ENCODE measurements at places on chromosomes 5 and 9.

DNA sequence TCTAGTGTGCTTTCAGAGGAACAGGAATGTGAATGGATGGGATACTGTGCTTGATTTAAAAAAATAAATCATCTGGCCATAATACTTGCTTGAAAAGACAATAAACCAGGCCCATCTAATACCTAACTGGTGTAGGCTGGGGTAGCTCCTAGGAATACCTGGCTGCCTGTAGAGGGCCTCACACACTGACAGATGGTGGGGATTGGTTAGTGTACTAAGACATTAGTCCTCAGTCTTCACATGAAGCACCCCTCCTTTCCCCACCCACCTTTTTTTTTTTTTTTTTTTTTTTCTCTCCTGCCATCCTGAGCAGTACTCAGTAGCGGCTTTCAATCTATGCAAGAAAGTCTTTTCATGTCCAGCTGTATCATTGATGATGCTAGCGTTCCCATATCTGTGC lies 130.5 kb downstream of the ADGRV1 start:
- no peak for DNase-seq

DNA sequence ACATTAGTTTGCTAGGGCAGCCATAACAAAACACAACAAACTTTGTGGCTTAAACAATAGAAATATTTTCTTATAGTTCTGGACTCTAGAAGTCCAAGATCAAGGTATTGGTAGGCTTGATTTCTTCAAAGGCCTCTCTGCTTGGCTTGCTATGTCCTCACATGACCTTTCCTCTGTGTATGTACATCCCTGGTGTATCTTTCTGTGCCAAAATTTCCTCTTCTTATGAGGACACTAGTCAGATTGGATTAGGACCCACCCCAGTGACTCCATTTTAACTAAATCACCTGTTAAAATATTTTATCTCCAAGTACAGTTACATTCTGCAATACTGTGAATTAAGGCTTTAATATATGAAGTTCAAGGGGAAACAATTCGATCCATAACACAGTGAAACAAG lies 168.9 kb upstream of the CCNH start:
- DNase-seq, result no peak

- no peak for DNase-seq
Observed at GRCh38 chr9:81499594-81499993, 189.8 kb downstream of the TLE1 start.

- no peak for DNase-seq
Observed at GRCh38 chr9:77747163-77747562, 99.0 kb upstream of the GNA14 start.

GRCh38 chr5:168415971-168416370 lies 70.3 kb upstream of the RARS1 start:
- no peak for DNase-seq

DNA sequence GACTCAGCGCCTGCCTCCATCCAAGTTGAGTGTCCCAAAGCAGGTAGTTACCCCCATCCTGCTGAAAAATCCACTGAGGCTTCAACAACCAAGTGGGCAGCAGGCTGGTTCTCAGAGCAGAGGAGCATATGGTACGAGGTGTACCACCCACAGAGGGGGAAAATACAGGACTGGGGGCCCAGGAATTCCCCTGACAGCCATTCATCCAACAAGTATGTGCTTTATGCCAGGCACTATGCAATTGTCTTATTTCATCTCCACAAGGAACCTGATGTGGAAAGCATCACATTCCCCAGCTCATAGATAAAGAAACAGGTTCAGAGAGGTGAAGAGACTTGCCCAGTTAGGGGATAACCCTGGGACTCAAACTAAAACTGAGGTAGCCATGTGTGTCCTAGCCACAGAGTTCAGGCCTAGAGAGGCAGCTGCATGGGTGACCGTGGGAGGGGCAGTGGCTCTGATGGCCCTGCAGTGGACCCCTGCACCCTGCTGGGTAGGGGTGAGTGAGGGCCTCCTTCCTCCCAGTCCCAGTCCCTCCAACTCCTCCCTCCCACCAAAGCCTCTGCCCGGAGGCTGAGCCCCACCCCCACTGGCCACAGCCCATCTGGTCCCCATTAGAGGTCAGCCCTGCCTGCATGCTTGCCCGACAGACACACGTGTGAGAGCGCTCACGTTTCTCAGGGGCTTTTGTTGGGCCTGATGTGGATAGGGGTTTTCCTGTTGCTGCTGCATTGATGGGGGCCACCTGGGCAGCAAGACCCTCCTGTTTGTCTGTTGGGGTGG lies 11.5 kb downstream of the PDLIM4 start:
- no peak for DNase-seq

DNA sequence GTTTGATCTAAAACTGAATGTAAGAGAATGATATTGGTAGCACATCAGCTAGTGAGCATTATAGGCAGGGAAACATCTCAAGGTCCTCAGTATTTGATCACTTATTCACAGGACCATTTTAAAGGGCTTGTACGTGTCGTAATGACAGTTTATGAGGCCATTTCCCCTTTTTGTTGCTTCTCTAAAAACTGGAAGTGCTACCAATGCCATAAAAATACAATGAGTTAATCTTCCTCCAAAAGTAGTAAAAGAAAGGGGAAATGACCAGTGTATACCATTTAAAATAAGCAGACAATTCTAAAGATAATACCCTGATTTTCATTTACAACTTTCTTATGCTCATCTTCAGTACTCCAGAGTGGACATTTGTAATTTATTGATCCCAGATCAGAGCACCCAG lies 285.8 kb upstream of the PCSK5 start:
- no peak for DNase-seq

- DNase-seq, result no peak
Observed at GRCh38 chr9:78605041-78606000, 308.4 kb downstream of the PSAT1 start.

DNA sequence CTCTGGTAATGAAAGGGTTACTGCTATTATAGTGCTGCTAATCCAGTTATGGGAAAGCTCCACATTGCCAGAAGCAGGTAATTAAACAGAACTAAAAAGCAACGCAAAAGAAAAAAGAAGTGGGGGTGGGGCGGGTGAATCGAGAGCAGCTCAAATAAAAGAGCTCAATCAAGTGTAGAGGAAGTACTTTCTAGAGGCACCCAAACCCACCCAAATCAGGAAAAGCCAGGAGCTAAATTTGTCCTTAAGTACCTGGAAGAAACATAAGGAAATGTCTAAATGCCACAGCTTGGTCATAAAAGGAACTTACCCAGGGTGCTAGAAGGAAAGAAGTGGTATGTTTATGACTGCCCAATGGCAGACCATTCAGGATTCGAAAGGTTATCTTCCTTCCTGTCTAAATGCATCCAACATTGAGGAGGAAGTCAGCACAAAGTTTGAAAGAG lies 2.4 kb upstream of the RNF145 start:
- DNase-seq, result no peak

- no peak for DNase-seq
Observed at GRCh38 chr9:134287591-134288491, 38.4 kb upstream of the RXRA start.

GRCh38 chr9:13845460-13845859 lies 468.5 kb downstream of the NFIB start:
- DNase-seq, result no peak

- no peak for DNase-seq
Observed at GRCh38 chr9:133788819-133789717, 50.9 kb upstream of the SARDH start.

GRCh38 chr5:127084656-127085055 lies 11.4 kb upstream of the C5orf63 start:
- no peak for DNase-seq

GRCh38 chr5:122490718-122491117 lies 178.7 kb downstream of the SNCAIP start:
- DNase-seq, result no peak

- peak; percentile 53 for DNase-seq
Observed at GRCh38 chr5:14870337-14871213, 1.0 kb downstream of the ANKH start.

GRCh38 chr9:124218438-124218982 lies 39.2 kb upstream of the NEK6 start:
- no peak for DNase-seq

DNA sequence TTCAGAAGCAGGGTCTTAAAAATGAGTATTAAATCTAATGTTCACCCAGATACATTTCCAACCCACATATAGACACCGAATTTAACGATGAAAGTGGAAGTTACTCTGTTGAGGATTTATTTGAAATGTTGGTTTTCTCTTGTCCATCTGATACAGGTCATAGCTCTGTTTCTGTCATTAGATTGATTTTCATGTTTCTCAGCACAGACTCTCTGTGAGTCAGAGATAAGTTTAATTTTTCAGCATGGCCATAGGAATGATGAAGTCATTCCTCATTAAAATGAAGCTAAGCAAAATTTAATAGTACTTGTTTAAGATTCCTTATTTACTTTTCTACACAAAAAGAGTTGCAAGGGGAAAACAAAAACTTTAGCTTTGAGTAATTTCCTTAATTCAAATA lies 38.8 kb downstream of the GHR start:
- no peak for DNase-seq

- no peak for DNase-seq
Observed at GRCh38 chr9:125511789-125512660, 195.0 kb downstream of the MAPKAP1 start.

GRCh38 chr5:150575745-150576448 lies 64.6 kb upstream of the SYNPO start:
- DNase-seq, result no peak

DNA sequence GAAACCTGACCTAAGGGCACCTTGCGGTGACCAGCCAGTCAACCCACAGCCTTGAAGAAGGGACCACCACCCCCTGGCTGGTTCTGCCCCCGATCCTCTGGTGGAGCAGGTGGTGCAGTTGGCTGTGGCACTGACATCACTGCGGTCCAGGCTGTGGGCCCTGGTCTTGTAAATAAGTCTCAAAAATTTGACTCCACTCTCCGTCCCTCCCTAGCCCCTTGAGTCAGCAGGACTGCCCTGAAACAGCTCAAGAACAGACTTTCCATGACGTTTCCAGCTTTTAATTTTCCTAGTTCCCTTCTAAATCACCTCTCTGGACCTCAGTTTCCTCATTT lies 134.8 kb upstream of the BOD1 start:
- DNase-seq, result no peak

DNA sequence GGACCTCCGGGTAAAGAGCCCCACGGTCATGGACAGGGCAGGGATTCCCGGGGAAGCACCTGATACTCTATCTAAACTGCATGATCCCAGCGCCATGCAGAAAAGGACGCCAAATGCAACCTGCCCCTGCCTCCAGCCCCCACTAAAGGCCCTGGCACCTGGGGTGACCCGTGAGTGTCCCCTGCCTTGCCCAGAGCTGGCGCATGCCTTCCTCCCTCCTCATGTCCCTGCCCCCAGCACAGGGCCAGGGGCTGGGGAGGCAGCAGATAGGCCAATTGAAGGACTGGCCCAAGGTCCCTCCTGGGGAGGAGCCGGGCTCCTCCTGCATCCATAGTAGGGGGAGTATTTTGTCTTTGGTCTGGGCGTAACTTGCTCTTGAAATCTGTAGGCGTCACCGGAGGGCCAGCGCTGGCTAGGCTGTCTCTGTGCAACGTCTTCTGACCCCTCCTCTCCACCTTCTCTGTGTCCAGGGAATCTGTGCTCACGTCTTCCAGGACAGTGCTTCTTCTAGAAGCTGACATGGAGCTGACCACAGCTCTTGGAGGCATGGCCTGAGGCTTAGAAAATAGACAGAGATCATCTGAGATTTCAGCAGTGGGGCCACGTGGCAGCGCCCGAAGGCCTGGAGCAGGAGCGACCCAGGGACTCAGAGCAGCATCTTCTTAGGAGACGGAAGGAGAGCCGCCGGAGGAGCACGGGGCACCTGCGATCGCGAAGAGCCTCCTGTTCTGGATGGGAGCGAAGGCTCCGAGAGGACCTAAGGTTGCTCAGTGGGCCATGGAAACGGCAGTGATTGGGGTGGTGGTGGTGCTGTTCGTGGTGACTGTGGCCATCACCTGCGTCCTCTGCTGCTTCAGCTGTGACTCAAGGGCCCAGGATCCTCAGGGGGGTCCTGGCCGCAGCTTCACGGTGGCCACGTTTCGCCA lies 660 bp downstream of the SPAAR start:
- DNase-seq, result no peak

DNA sequence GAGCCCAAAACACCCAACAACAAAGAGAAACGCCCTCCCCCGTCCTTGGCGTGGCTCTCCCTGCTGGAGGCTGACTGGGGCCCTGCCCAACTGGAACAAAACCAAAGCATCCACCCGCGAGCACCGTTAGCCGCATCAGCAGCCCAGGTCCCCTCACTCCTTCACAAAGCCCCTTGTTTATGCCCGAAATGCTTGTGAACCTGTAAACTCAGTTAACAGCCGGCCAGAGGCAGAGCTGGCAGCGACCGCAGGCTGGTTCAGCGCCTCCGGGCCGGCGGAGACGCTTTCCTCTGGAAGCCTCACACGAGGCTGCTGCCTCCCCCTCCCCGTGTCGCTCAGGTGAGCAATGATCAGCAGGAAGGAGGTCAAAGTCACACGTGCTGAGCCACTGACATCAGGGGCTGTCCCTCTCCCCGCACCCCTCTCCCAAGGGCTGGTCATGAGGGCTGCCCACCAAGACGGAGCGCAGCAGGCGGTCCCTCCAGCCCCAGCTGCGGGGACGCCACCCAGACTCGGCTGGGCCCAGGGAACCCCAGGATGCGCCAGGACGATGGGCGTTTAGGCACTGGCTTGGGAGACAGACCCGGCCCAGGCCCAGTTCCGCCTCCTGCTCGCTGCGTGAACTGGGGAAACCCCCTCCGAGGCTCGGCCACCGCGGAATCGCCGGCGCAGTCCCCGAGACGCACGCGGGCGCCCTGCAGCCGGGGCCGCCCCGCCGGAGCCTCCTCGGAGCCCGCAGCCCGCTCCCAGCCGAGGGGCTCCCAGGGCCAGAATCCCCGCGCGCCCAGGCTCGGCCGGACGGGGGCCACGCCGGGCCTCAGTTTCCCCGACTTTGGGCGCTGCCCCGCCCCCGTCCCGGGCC lies 563 bp downstream of the SNAPC4 start:
- no peak for DNase-seq

- no peak for DNase-seq
Observed at GRCh38 chr5:73529081-73529480, 30.8 kb downstream of the BTF3 start.

Measured in activated CD8-positive, alpha-beta memory T cell treated with anti-CD3 and anti-CD28 coated beads for 1 hour (primary cell).